ENCODE measurements at places on chromosomes 13 and 19.

- DNase-seq: no peak
Measured at GRCh38 chr13:93262729-93263345, 36.2 kb downstream of the GPC6 start.

DNA sequence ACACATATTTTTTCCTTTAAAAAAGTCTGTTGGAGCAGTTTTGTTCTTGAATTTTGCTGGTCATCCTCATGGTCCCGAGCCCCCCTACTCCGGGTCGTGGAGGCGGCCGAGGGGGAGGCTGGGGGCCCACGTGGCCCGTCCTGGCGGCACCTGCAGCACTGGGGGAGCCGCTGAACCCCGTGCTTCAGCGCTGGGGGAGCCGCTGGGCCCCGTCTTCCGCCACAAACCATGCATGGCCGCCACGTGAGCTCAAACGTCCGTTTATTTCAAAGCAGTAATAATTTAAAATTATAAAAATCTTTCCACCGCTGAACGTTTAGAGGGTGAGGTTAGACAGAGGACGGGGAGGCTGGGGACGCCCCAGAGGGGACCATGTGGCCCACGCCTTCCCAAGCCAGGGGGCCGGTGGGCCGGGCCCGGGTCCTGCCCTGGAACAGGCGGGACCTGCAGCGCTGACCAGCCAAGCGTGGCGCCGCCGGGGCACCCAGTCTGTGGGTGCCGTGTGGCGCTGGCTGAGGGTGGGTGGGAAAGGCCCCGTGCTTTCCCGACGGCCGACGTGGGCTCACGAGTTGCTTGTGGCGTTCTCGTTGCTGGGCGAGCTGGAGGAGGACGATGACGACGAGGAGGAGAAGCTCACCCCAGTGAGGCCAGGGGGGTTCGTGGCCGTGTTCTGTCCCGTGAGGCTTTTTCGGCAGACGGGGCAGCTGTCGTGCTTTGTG lies 8.0 kb downstream of the FGF22 start:
- DNase-seq: no peak

GRCh38 chr13:73698859-73699258 lies 435.3 kb downstream of the KLF12 start:
- DNase-seq: no peak

GRCh38 chr19:45556835-45557234 lies 27.8 kb downstream of the OPA3 start:
- DNase-seq: no peak

DNA sequence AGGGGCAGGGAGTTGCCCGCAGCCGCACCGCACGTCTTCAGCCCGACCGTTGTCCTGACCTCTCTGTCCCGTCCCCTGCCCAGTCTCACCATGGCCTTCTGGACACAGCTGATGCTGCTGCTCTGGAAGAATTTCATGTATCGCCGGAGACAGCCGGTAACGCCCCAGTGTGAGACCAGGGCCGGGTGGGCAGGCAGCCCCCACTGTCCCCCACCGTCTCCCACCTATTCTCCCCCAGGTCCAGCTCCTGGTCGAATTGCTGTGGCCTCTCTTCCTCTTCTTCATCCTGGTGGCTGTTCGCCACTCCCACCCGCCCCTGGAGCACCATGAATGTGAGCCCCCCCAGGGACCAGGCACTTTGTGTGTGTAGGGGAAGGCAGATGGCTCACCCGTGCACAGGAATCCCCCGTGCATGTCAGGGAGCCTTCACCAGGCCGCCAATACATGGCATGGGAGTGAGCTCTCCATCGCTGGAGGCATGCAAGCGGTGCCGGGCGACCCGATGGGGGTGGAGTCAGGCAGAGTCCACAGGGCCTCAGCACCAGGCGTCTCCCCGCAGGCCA lies 1.4 kb downstream of the ABCA7 start:
- no peak for DNase-seq

DNA sequence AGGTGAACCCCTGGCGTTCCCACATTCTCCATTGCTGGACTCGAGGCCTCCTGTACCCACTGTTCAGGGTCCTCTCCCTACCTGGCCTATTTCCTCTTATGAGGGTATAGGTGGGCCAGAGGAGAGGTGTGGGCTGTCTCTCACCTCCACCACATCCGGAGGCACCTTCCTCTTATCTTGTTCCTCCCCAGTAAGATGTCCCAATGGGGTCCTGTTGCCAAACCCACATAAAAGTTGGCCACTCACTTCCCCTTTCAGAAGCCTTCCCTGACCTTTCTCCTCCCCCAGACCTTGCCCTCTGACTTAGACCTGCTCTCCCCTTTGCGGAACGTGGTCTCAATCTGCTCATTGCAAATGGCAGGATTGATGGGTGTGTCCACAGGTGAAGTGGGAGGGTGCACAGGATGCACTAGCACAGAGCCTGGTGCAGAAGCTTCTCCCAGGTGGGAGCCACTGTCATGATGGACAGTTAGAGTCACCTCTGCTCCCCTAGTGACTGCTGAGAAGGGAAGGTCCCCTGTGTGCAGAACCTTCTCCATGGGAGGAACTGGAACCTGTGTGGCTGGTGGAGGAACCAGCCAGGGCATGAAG lies 1.3 kb downstream of the CYP4F3 start:
- DNase-seq: no peak

GRCh38 chr13:42592915-42593900 lies 19.3 kb downstream of the TNFSF11 start:
- DNase-seq: no peak

GRCh38 chr13:107790397-107790796 lies 424.9 kb downstream of the LIG4 start:
- no peak for DNase-seq

DNA sequence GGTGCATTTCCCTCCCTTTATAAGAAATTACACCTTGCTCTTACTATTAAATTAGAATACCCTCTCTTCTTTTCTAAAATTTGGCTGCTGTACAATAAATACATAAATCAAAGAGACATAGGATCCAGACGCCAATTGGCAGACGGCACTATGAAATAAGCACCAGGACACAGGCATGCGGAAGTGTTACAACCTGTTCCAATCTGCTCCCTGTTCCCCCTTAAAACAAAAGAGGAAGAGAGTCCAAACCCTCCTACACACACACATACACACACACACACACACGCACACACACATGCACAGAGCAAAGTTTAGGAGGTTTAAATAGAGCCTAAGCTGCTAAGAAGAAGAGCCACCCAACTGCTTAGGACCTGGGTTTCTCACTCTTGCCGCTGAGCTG lies 75.6 kb upstream of the ZNF507 start:
- no peak for DNase-seq

DNA sequence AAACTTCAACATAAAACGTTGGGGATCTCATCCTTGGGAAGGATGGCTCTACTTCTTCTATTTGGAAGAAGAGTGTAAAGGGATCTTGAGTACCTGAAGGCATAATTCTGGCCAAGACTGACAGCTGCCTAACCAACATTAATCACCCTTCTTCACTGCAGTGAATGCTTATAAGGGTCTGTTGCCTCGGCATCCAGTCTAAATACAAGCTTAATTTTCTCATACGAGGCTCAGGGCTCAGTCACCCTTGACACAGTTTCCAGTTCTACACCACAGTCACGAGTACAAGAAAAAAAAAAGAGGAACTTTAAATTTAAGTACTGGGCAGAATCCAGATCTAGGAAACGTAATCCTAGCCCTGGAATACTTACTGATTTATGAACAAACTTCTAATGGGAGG lies 9.0 kb downstream of the FPR3 start:
- no peak for DNase-seq

DNA sequence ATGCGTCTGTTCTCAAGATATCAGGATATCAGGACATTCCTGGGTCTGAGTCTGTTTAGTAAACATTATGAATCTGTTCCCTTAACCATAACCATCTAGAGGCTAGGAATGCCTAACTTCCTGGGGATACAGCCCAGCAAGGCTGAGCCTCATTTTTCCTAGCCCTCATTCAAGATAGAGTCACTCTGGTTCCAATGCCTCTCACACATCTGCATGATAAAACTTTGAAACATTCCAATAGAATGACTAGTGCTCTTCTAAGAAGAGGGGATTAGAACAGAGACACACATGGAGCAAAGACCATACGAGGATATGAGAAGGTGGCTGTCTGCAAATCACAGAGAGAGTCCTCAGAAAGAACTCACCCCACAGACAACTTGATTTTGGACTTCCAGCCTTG lies 20.6 kb upstream of the CABP5 start:
- no peak for DNase-seq

DNA sequence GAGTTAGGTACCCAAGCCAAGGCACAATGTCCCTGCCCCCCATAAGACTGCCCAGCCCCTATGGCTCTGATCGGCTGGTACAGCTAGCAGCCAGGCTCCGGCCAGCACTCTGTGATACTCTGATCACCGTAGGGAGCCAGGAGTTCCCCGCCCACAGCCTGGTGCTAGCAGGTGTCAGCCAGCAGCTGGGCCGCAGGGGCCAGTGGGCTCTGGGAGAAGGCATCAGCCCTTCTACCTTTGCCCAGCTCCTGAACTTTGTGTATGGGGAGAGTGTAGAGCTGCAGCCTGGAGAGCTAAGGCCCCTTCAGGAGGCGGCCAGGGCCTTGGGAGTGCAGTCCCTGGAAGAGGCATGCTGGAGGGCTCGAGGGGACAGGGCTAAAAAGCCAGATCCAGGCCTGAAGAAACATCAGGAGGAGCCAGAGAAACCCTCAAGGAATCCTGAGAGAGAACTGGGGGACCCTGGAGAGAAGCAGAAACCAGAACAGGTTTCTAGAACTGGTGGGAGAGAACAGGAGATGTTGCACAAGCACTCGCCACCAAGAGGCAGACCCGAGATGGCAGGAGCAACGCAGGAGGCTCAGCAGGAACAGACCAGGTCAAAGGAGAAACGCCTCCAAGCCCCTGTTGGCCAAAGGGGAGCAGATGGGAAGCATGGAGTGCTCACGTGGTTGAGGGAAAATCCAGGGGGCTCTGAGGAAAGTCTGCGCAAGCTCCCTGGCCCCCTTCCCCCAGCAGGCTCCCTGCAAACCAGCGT lies 3.0 kb upstream of the KMT2B start:
- no peak for DNase-seq

DNA sequence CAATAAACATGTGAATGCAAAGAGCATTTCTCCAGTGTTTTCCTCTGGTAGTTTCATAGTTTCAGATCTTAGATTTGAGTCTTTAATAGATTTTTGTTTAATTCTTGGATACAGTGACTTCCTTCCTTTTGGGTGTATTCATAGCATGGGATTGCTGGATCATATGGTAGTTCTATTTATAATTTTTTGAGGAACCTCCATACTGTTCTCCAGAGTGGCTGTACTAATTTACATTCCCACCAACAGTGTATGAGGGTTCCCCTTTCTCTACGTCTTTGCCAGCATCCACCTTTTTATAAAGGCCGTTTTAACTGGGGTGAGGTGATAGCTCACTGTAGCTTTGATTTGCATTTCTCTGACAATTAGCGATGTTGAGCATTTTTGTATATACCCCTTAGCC lies 9.3 kb upstream of the CALM3 start:
- no peak for DNase-seq

Data from hematopoietic multipotent progenitor cell treated with erythropoietin and hydrocortisone succinate and interleukin-3 and kit ligand, for 15 days (in vitro differentiated cells).